Activated naive CD8-positive, alpha-beta T cell treated with anti-CD3 and anti-CD28 coated beads for 36 hours (primary cell): ENCODE measurements at places on chromosomes 3 and 15. TPM values are rescaled to one million over a fixed set of nuclear protein-coding genes. Genes with fewer than 3 reads are reported as not detected.

P2RY12 gene
- not detected for total RNA-seq

IL12A gene
- total RNA-seq, result 0.41 TPM

GOLGA6B gene
- not detected for total RNA-seq

GPR62 gene
- total RNA-seq, result not detected

KLHL6 gene
- total RNA-seq, result 26.8 TPM

NANOGP8 gene
- total RNA-seq, result not detected

GRCh38 chr15:31393444-31394091, 66.9 kb downstream of the KLF13 start:
- H3K27ac ChIP-seq, result peak overlapping the region; percentile 29
- DNase-seq, result no peak
- peaks cover 4% of the 10 kb centered on the region for H3K36me3 ChIP-seq
- no peaks in the 10 kb centered on the region for H3K27me3 ChIP-seq
- peaks cover 37% of the 10 kb centered on the region for H3K4me1 ChIP-seq

GRCh38 chr15:90495067-90495466, 34.7 kb upstream of the CRTC3 start:
- no peak overlapping the region for H3K4me3 ChIP-seq
- peaks cover 52% of the 10 kb centered on the region for H3K36me3 ChIP-seq
- peaks cover 14% of the 10 kb centered on the region for H3K4me1 ChIP-seq
- no peaks in the 10 kb centered on the region for H3K27me3 ChIP-seq
- no peak for DNase-seq

DNA sequence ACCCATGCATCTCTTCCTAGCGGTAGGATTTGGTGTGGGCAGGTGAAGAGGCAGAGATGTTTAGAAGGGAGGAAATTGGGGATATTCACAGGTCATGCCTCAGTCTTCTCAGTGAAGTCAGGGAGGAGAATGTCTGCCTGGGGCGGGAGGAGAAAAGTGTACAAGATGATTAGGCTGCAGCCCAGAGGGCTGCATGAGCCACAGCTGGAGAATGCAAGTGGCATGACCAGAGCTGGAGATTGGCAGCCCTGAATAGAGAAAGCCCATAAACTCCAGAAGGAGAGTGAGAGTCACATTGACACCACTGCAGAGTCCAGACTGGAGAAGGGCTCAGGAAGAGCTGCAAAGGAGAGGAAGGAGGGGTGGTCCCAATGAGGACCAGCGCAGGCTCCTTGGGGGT, 22.6 kb downstream of the PDHB start:
- H3K36me3 ChIP-seq, result peaks cover 8% of the 10 kb centered on the region
- no peak overlapping the region for H3K27ac ChIP-seq
- H3K27me3 ChIP-seq, result no peaks in the 10 kb centered on the region
- H3K4me1 ChIP-seq, result peaks cover 4% of the 10 kb centered on the region
- H3K4me3 ChIP-seq, result no peak overlapping the region
- no peak for DNase-seq

DNA sequence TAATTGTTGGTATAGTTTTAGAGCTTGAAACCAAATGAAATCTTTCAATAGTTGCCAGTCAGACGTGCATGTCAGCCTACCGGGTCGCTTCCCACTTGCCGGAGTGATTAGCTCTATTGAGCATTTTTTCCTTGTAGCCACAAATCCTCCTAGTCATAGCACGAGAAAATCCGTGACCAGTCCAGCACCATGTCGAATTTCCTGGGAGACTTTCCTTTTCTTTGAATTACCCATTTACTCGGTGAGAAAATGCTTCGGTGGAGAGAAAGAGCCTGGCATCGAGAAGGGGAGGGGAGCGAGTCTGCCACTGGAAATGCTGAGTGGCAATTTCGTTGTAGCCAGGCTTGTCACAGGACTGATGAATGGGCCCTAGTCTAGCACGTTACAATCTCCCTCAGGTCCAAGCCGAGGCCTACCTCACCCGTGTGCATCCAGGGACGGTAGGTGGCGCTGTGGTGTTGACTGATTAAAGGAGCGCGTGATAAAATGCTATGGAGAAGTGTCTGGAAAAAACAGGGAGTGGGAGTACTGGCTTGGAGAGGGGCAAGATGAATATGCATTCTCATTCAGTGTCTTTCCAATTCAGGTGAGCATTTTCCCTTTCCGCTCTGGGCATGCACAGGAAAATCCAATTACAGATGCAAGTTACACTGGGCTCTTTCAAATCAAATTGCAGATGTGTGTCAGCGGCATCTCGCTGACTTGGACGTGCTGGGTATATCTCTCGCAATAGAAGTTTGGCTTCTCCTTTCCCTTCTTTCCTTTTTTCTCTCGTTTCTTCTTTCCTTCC, 238.8 kb downstream of the EDEM1 start:
- no peak overlapping the region for H3K27ac ChIP-seq
- H3K36me3 ChIP-seq, result no peaks in the 10 kb centered on the region
- DNase-seq, result peak; percentile 54

- peaks cover 2% of the 10 kb centered on the region for H3K36me3 ChIP-seq
- H3K27me3 ChIP-seq, result peaks cover 30% of the 10 kb centered on the region
- DNase-seq, result no peak
- no peak overlapping the region for H3K27ac ChIP-seq
- no peak overlapping the region for H3K4me3 ChIP-seq
- H3K4me1 ChIP-seq, result no peaks in the 10 kb centered on the region
Measured at GRCh38 chr3:53659996-53660395, 165.6 kb downstream of the CACNA1D start.

GRCh38 chr15:67010898-67011616, 54.3 kb upstream of the SMAD3 start:
- H3K36me3 ChIP-seq, result no peaks in the 10 kb centered on the region
- no peak overlapping the region for H3K4me3 ChIP-seq
- no peak for DNase-seq
- H3K4me1 ChIP-seq, result no peaks in the 10 kb centered on the region

DNA sequence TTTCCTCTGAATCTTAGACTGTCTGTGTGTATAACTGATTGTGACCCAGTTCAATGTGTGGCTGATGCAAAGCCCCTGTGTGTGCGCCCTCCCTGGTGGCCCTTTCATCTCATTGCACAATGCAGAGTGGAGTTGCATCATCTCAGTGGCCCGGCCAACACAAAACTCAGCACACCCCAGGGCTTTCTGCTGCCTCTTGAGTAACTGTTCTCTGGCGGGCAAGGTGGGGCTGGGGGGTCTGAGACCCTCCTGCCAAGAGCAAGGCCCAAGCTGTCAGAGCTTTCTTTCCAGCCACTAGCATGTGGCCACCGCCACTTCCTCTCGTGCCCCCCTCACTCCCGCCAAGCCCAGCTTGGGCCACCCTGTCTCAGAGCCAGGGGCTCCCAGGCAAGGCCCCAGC, 80.7 kb upstream of the ALDH1L1 start:
- H3K4me3 ChIP-seq, result no peak overlapping the region
- H3K27me3 ChIP-seq, result peaks cover 22% of the 10 kb centered on the region
- H3K36me3 ChIP-seq, result no peaks in the 10 kb centered on the region
- peaks cover 2% of the 10 kb centered on the region for H3K4me1 ChIP-seq
- H3K27ac ChIP-seq, result peak overlapping the region; percentile 79

DNA sequence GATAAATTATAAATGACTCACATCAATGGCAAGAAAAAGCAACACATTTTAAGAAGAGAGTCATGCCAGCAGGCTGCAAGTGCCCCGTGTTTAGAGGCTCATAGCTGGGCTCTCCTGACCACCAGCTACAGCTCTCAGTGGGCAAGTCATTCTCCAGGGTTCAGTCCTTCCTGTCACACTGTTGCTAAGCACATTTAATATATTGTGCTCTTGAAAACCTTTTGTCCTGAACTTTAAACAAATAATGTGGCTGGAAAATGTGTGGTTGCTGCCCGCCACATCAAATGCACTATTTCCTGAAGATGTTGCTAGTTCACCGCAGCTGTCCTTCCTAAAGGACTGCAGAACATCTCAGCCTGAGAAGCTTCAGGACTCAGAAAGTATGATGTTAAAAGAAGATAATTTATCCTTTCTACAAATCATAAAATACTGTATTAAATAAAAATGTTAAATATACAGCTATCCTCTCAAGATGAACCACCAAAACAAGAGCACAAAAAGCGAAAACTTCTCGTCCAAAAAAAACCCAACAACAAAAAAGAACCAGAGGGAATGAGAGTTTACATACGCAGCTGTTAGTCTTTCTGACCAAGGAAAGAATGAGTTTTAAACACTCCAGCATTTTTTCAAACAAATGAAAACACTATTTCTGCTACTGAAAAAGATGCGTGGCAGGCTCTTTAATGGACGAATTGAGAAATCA, 951 bp downstream of the TARS3 start:
- H3K36me3 ChIP-seq, result peaks cover 27% of the 10 kb centered on the region
- DNase-seq, result peak; percentile 68
- H3K27me3 ChIP-seq, result no peaks in the 10 kb centered on the region
- peaks cover 13% of the 10 kb centered on the region for H3K4me1 ChIP-seq
- H3K4me3 ChIP-seq, result peak overlapping the region; percentile 77

- peak overlapping the region; percentile 12 for H3K4me3 ChIP-seq
- H3K36me3 ChIP-seq, result no peaks in the 10 kb centered on the region
- no peak overlapping the region for H3K27ac ChIP-seq
- peaks cover 14% of the 10 kb centered on the region for H3K27me3 ChIP-seq
Measured at GRCh38 chr3:10010421-10010877, 15.8 kb upstream of the FANCD2 start.
